ENCODE measurements at places on chromosomes 3 and 15.

DNA sequence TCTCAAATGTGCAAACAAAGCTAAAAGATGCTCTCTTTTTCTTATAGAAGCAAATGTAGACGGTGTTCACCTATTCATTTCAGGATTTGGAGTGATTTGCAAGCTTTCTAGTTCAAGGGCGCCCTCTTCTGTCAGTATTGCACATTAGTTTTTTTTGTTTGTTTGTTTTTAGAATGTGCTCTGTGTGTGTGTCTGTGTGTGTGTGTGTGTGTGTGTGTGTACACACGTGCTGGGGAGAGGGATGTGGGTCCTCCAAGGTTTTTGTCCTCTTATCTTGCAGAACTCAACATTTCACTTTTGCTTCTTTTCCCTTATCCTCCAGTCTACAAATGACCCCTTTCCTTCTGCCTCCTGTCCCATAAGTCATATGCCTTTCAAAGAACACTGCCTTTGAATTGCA, 23.5 kb downstream of the DNAH1 start:
- DNase-seq, result no peak

- DNase-seq, result no peak
These were observed 6.5 kb downstream of the RUBCN start for GRCh38 chr3:197730200-197730599.

GRCh38 chr15:62742409-62743171, 300.0 kb upstream of the TPM1 start:
- no peak for DNase-seq

GRCh38 chr3:58659051-58659675, 7.4 kb downstream of the FAM3D start:
- no peak for DNase-seq

DNA sequence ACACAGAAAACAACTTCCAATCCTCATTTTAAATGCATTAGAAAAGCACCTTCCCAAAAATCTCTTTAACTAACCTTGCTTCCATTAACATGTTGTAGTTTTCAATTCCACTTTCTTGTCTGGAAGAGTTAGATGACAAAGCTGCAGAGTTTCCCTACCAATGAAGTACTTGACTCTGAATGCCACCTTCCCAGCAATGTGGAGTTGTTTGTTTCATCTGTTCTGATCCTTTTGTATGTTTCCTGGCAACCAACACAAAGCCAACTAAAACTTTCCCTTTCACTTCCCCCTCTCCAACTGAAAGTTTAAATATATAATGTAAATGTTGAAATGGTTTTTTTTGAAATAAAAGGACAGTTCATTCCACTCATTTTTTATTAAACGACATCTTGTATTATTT, at the start of gene WDR49:
Gene WDR49, minus strand, starts transcription at position 183 of the 400 bp plus-strand sequence. CDS start 517 bp downstream, outside the sequence.
- no peak for DNase-seq

- DNase-seq, result no peak
These were observed 989.9 kb downstream of the ROBO2 start for GRCh38 chr3:78029775-78030174.

DNA sequence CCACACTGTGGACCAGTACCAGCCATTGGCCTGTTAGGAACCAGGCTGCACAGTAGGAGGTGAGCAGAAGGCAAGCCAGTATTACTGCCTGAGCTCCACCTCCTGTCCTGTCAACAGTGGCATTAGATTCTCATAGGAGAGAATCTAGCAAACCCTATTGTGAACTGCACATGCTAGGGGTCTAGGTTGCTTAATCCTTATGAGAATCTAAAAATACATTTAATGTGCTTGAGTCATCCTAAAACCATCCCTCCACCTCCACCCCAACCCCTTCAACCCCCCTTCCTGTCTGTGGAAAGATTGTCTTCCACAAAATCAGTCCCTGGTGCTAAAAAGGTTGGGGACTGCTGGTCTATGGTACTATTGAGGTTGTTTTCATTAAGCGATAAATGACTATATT, 49.3 kb upstream of the KCNAB1 start:
- DNase-seq, result no peak

DNA sequence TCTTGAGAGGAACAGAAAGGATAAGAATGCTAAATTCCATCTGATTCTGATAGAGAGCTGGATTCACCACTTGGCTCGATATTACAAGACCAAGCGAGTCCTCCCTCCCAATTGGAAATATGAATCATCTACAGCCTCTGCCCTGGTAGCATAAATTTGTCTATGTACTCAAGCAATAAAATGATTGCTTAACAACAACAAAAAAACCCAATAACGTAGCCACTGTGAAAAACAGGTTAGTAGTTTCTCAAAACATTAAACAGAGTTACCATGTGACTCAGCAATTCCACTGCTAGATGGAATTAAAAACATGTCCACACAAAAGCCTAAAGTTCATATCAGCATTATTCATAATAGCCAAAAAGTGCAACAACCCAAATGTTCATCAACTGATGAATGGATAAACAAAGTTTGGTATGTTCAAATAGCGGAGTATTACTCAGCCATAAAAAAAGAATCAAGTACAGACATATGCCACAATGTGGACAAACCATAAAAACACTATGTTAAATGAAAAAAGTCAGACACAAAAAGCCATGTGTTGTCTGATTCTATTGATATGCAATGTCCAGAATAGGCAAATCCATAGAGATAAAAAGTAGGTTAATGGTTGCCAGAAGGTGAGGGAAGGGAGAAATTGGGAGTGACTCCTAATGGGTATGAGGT, 16.8 kb downstream of the BCL2L10 start:
- DNase-seq, result no peak

- no peak for DNase-seq
These were observed 437.3 kb upstream of the BCHE start for GRCh38 chr3:166274351-166275023.

GRCh38 chr3:10512687-10513086, 7.3 kb upstream of the ATP2B2 start:
- no peak for DNase-seq

DNA sequence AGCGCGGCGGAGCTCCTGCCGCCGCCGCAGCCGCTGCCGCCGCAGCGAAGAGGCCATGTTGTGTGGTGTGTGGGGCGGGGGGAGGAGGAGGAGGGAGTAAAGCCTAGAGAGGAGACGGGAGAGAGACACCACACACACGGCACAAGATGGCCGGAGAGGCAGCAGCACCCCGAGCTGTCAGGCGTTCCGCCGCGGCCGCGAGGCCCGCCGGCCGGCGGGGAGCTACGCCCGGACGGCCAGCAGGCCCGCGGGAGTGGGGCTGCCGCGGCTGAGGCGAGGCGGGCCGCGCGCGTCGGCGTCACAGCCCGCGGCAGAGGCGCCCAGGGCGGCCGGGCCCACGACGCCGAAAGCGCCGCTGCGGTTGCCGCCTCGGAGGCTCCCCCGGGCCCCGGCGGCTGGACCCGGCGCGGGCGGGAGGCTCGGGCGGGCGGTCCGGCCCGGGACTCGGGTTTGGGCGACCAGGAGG, 17.4 kb upstream of the CHD2 start:
- no peak for DNase-seq

GRCh38 chr3:66480666-66481065, 20.2 kb downstream of the LRIG1 start:
- DNase-seq, result no peak

- DNase-seq, result no peak
These were observed 83.8 kb downstream of the PLOD2 start for GRCh38 chr3:146077181-146077580.

GRCh38 chr3:111971533-111972130, 7.2 kb upstream of the ABHD10 start:
- DNase-seq, result no peak

DNA sequence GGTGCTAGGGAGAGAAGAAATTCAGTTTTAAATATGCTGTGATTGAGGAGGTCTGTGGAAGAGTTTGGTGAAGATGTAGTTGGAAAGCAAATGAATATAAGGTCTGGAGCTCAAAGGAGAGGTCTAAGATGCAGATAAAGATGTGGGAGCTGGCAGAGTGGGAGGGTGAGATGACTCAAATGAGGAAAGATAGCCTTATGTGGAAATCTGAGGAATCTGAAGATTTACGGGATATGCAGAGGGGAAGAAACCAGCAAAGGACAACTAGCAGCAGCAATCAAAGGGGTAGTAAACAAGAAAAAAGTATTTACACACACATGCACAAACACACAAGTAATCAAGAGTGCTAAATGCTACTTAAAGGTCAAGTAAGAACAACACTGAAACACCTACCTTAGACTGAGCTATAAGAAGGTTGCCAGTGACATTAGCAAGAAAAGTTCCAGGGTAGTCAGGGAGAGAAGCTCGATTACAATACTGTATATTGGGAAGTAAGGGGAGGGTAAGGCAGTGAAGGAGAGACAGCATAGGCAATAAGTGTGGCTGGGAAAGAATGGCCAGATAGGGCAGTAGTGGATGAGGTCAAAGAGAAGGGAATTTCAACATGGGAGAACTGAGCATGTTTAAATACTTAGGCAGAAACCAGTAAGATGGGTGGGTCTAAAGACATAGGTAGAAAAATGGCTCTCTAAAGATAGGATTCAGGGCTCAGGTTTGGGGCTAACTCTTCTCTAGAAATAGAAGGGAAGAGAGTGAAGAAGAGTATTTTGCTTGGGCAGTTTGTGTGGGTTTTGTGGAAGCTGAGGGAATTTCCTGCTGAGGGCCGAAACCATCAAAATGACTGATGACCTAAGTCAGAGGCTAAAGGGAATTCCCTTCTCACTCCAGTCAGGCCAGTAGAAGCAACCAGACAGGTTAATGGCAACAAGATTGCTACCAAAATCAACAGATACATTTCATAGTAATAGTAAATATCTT, 8.9 kb downstream of the CMTM6 start:
- no peak for DNase-seq

GRCh38 chr3:187567661-187568121, 102.5 kb downstream of the SST start:
- DNase-seq, result no peak

DNA sequence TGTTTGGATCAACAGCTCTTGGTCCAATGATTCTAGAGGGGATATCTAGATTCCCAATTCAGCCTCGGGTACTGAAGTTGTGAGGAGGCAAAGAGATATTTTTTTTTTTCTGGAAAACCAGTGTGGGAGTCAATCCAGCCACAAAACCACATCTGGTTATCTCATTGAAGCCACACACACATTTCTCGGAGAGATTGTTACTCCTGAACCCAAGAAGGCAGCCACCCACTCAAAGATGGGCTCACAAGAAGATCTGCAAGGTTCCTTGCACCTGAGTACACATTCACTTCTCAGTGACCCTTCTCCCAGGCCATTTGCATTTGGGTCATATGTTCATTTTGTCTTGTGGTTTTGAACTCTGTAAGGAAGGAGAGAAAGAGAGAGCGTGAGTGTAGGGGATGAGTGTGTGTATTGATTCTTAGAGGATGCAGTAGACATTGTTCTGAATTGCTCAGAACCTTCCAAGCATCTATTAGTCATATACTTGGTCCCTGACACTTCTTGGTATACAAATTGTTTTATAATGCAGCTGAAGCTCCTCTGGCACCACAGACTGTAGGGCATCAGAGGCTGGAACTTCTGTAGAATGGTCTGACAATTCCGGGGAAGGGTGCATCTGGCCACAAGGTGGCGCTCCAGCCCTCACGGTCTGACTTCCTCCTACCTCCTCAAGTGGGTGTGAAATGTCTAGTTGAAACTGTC, 39.3 kb upstream of the TRA2B start:
- DNase-seq, result peak; percentile 63

GRCh38 chr15:63422891-63423590, 41.4 kb upstream of the CA12 start:
- no peak for DNase-seq

- no peak for DNase-seq
These were observed 2.1 kb upstream of the IQSEC1 start for GRCh38 chr3:13075318-13075717.

DNA sequence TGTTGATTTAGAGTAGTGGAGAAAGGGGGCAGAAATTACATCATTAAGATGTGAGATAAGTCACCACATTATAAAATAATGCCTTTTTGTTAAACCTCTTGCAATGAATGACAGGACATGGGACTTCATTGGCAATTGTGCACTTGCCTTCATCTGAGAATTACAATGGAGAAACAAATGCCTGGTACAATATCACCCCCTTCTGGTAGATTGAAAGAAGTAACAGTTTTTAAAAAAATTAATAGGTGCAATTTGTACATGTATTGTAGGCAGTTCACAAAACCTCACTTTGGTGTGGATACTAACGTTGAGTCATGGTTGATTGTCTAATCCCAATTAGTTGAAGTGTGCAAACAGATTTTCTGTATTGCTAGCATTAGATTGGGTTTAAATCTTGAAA, 4.6 kb upstream of the P2RY14 start:
- DNase-seq, result no peak

- DNase-seq, result no peak
These were observed 35.8 kb downstream of the PRKCD start for GRCh38 chr3:53196575-53197407.

DNA sequence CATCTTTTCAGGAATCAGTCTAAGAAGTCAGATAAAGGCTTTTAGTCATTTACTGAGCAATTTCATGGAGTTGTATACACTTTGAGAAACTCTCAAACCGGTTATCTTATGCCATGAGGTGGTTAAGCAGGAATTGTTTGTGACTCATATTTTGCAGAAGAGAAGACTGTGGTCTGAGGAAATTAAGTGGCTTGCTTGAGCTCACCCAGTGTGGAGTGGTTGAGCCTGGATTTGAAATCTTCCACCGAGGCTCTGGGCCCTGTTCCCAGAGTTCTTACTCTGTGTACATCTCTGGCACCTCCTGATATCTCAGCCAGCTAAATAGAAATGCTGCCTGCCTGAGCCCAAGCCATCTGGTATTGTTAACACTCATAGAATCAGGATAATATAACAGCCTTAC, 37.8 kb upstream of the BCL6 start:
- no peak for DNase-seq

DNA sequence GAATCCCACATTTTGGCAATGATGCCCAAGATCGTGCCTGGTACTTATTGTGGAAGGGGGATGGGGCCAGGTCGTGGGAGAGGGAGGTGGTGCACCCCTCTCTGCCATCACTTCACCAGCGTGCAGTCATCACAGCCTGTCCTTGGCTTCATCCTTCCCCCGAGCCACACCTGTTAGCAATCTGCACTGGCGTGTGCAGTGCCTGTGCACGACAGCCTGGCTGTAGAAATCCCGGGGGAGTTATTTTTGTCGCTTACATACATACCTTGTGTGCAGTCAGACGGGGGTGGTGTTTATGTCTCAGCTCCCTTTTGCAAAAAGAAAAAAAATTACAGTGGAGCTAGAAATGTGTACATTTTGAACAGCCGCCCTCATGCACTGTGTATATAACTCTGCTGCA, 216.0 kb downstream of the TLE3 start:
- no peak for DNase-seq

DNA sequence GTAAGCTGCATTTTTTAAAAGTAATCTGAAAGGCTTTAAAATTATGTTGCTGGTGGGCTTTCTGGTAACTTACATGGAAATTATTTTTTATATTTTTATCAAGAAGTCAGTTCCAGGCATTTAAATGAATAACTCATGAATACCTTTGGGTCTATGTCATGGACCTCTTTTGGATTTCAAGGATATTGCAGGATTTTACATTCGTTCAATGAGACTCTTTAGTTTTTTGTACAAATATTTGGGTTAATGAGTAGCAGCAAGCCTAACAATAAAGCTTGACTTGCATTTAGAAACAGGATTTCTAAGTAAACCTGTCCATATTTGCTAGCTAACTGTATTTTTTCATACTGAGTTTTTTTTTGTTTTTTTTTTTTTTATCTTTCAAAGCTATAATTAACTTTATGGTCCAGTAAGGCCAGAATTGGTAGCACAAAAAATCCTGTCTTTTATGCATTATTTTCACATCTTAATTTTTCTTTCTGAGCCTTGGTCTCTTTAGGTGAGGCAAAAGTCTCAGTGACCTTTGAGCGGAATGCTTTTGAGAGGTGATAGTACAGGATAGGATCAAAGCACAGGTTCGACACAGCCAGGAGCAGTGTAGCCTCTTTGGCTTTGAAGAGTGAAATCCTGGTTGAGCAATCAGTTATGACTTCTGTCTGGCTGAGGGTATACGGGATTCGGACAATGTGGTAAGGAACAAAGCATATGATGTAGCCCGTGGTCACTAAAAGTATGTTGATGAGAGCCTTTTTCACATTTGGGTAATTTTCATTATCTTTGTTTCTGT, 4.8 kb downstream of the GPR171 start:
- DNase-seq, result no peak

Measured in stimulated activated CD8-positive, alpha-beta memory T cell treated with anti-CD3 and anti-CD28 coated beads, Interleukin-7, amount 100 ng/mL, for 1 hour (primary cell).